ENCODE measurements at places on chromosomes 5 and 9.

GRCh38 chr5:102271759-102272158 is 24.3 kb downstream of the SLCO4C1 start:
- DNase-seq = no peak

GRCh38 chr5:154086641-154087040 is 47.9 kb downstream of the MFAP3 start:
- DNase-seq = no peak

GRCh38 chr5:72598401-72599064 is 91.3 kb upstream of the ZNF366 start:
- no peak for DNase-seq

DNA sequence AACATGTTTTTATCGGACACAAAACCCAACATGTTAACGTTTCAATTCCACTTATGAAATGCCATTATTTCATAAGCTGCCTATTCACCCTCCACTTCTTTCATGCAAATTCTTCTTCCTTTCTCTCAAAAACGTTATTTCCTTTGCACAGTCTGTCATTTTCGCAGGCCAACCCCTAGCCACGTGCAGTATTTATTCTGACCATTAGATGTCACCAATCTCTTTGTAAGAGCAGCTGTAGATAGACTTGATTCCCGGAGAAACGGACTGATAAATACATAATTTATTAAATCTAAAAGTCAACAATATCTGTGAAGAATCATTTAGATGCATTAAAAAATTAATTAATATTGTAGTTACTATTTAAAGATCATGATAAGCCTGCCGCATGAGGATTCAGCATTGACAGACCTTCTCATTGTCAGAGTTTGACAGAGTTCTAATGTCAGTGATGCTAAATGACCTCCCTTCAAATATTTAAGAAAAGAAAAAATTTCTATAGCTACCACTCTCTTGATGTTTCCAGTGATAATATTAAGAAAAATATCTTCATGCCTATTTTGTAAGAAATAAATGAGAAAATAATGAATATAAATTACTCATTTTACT is 933.6 kb downstream of the CDH12 start:
- DNase-seq = no peak

DNA sequence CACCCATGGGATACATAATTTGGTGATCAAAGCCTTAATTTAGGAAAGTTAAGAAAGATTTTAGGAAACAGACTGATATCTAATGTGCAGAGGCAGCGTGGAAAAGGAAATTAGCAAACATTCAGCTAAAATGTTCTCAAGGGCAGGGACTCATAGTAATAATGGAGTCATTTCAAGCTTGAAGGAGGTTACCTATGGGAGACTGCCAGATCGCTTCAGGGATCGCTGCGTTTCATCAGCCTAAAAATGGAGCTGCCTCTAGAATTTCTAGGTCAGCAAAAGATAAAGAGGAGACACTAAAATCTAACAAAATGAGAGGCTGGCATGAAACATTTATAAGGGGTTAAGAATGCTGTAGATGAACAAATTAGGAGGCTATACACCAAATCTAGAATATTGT is 115.5 kb downstream of the APBA1 start:
- no peak for DNase-seq

DNA sequence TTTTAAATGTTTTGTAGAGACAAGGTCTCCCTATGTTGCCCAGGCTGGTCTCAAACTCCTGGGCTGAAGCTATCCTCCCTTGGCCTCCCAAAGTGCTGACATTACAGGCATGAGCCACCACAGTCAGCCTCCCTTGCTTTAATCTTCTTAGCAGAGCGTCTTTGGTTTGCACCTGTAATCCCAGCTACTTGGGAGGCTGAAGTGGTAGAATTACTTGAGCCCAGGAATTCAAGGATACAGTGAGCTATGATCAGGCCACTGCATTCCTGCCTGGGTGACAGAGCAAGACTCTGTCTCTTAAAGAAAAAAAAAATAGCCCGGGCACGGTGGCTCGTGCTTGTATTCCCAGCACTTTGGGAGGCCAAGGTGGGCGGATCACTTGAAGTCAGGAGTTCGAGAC is 27.8 kb downstream of the UBE2D2 start:
- no peak for DNase-seq

GRCh38 chr5:453725-454481 is 10.9 kb downstream of the EXOC3 start:
- DNase-seq = no peak

DNA sequence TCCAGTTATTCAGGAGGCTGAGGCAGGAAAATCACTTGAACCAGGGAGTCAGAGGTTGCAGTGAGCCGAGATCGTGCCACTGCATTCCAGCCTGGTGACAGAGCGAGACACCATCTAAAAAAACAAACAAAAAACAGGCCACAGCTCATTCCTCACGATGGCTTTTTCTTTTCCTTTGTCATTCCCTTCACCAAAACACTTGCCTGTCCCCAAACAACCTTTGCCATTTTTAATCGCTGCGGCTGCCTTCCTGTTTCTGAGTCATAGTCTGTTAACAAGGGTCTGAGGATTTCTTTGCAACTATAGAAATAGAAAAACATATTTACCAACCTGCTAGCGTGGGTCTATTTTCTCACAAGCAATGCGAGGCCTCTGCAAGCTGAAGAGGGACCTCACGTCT is 123.0 kb upstream of the FSTL4 start:
- DNase-seq = no peak
